Dermis blood vessel endothelial cell (primary cell): ENCODE measurements at places on chromosomes 7 and 10. TPM values are rescaled to one million over a fixed set of nuclear protein-coding genes. Genes with fewer than 3 reads are reported as not detected.

Gene MALSU1
- 57.7 and 72.7 TPM in 2 replicates for total RNA-seq

Gene CACNB2
- total RNA-seq: not detected in 2 replicates

Gene SLC13A1
- total RNA-seq: not detected in 2 replicates

Gene SOSTDC1
- total RNA-seq: 0.05 and 0.17 TPM in 2 replicates

Gene LIPJ
- not detected in 2 replicates for total RNA-seq
